Progenitor cell of endocrine pancreas (in vitro differentiated cells): ENCODE measurements at places on chromosomes 12 and 14.

DNA sequence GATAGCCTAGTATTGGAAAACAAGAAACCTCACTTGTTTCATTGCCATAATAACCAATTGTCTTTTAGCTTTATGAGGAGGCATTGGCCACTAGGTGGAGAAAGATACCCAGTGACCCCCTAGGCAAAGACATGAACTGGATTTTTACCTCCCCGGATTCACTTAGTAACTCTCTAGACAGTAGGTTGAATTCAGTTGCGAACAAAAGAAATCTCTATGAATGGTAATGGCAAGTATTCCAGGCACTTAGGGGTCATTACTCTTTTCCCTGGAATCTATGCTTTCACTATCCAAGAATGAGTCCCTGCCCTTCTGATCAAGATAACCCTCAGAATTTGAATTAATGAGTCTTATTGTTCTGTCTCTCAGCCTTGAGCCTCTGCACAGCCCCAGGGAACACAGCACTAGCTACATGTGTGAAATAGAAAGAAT lies 29.5 kb upstream of the RHOJ start:
- DNase-seq, result no peak

- no peak for DNase-seq
Observed at GRCh38 chr14:96762650-96763049, 34.5 kb upstream of the VRK1 start.

DNA sequence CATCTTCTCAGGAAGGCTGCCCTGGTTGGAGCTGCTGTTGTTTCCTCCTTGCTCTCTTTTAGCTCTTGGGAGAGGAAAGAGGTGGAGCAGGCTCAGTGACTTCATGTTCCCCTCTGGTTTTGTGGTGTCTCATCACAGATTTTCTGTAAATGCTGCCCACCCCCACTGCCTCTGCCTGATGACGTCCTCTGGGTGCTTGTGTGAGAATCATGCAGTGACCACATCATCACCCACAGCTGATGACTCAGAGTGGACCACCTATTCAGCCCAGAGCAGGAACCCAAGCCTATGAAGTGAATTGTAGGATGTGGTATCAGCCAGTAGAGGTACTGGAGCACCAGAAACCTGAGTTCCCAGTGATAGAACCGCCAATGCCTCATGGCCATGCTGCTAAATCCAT lies at the start of gene GZMB:
Gene GZMB (minus strand): TSS at position 33 of the 400 bp plus-strand sequence. CDS start 30 bp downstream, at position 3.
- DNase-seq, result no peak

DNA sequence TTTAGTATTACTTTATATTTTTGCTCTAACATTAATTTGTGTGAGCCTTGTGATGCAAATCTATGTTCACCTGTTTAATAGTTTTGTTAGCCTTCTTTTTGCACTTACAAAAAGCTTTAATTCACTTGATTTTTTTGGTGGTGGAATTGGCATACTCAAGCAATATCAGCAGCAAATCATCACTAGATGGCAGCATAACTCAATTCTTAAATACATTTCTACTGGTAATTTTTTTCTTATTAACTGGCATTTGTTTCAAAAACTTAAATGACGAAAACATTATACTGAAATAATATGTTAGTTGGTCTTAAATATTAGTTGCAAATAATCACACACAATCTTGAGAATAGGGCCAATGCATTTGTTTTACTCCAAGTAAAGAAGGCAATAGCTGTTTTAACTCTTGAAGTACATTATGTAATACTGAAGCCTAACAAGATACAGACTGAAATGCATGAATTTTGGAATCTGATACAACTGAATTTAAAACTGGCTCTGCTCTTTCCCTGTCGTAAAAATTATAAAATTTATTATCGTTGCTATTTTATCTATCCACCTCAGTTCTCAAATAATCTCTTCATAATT lies 151.5 kb downstream of the ATXN7L3B start:
- DNase-seq, result no peak

- no peak for DNase-seq
Observed at GRCh38 chr14:48401321-48401720, 725.9 kb upstream of the MDGA2 start.

DNA sequence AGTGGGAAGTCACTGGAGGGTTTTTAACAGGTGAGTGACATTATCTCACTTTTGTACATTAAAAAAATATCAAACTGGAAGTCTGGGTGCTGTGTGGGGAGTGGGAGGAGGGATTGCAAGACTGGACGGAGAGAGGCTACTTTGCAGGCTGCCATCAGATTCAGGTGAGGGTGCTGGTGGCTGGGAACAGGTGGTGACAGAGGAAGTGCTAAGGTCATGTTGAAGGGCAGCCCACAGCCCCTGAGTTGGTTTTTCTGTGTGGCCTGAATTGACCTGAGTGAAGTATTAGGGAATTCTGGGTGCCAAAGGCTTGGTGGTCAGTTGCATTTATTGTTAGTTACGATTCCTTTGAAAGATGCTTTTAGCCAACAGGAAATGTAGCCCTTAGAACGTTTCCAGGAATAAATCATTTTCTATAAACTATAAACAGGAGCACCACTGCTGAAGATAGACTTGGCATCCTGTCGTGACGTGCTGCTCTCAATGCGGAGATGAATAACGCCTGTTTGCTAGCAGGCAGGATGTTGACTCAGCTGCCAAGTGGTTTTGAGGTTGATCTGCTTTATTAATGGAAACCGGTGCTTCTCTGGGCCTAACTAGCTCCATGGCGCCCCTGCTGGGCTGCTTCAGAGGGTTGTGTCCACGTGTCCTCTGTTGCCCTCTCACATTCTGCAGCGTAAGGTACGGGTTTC lies 707.5 kb upstream of the TMEM132C start:
- no peak for DNase-seq

DNA sequence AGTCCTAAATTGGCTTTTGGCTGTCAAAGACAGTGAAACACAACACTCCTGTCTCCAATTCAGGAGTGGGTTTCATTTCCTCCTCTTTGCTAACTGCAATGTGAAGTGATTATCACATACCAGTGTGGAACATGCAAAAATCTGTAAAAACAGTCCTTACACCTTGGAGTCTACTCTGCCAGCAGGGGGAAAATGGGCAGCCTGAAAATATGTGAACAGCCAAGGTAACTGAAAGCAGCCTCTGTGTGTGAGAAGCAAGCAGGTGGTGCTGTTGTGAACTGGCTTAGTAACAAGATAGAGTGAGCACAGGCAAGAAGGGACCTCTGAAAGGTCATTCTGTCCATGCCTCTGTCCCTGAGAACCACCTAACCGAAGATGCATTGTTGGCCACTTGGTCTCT lies 6.0 kb downstream of the PRMT8 start:
- DNase-seq, result no peak

- DNase-seq, result no peak
Observed at GRCh38 chr14:72499746-72500145, 394.2 kb downstream of the DPF3 start.

GRCh38 chr12:45416126-45416525 lies 200.2 kb downstream of the ANO6 start:
- DNase-seq, result no peak

DNA sequence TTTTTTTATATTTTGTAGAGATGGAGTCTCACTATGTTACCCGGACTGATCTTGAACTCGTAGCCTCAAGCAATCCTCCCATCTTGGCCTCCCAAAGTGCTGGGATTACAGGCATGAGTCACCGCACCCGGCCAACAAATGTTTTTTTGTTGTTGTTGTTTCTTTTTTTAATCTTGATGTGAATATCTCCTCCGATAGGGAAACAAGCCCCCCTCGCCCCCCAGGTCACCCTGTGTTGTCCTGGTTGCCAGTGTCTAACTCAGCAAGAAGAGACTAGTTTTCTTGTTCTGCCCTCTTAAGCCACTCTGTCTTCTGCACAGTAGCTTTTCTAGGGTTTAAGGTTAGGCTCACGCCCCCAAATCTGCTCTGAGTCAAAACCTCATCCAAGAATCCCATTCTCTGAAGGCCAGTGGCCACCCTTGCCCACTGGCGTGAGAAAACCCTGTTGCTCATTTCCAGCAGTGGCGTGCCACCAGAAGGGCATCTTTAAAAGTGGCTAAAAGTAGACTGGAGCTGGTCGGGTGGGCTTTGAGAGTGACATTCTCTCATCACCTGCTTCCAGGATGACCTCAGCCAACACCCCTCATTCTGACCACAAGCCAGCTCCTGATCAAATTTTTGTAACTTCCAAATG lies 42.7 kb downstream of the C14orf132 start:
- no peak for DNase-seq

GRCh38 chr14:100608586-100609330 lies 21.5 kb upstream of the BEGAIN start:
- no peak for DNase-seq

DNA sequence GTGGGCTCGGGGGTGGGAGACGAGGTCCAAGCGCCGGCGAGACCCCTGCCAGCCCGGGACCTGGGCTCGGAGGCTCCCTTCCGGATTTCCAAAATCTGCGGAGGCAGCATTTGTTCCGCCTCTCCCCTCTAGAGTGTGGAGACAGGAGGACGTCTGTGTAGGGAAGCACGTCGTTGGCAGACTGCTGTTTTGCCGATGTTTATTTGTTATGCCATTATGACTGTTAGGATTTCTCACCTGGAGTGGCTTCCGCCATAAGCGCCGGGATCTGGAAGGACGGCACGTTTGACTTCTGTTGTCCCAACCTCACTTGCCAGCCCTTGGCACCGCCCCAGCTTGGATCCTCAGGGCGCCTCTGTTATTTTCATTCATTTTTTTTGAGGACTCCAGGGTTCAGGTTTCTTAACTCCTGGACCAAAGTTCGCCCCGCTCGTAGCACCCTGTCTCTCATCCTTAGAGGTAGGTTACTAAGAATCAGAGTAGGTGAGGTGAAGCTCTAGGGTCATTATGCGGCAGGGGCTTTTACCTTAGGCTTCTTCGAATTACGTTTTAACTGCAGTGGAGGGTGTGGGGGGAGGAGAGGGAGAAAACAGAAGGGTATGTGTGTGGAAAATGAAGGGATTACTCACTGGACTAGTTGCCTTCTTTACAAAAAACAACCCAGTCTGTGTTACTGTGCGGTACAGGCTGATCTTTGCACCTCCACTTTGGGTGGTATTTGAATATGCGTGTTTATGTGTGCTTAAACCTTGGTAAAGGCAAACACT lies 547 bp upstream of the PYGL start:
- DNase-seq, result no peak

DNA sequence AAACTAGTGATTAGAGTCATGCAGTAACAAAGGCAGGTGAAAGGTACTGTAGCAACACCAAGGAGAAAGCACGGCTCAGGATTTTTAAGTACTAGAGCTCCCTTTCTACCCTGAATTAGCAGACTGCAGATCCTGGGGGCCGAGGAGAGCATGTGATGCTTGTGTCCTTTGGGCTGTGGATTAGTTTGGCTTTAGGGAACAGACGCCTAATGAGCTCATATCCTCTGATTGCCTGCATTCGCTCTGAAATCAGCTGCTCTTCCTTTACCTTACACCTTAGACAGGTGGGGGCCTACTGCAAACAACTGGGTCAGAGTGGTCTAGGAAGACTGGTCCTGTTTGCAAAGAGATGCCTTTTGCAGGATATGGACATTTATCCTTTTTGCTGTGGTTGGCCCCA lies 2.2 kb downstream of the PIP4K2C start:
- DNase-seq, result no peak

GRCh38 chr14:51504669-51505068 lies 147.0 kb upstream of the FRMD6 start:
- DNase-seq, result no peak

DNA sequence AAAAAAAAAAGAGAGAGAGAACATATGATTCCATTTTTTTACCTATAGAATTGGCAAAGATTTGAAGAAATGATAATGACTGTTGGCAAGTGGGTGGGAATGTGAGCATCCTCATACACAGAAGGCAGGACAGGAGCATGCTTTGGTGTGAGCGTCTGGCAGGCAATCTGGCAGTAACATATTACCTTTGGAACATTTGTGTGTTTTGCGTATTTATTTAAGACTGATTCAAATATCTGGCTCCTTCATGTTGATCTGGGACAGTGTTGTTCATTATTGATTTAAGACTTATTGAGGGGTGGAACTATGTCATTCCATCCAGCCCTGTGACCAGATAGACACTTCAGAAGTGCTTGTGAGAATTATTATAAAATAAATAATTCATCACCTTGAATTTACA lies 53.1 kb downstream of the PPP1R36 start:
- no peak for DNase-seq

GRCh38 chr14:79581912-79582576 lies 629.3 kb downstream of the DIO2 start:
- DNase-seq, result no peak

DNA sequence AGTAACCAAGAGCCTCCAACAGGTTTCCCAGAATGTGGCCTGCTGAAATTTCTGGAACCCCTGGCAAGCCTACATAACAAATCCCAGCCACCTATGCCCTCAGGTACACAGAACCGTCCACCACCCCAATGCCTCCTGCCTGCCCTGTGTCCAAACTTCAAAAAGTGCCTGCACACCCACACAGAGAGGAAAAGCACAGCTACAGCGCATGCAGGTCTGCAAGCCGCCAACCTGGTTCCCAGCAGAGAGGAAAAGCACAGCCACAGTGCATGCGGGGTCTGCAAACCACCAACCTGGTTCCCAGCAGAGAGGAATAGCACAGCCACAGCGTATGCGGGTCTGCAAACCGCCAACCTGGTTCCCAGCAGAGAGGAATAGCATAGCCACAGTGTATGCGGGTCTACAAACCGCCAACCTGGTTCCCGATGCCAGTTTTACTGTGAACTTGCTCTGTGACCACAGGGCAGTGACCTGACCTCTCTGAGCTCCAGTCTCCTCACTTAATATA lies 113.5 kb downstream of the SCARB1 start:
- DNase-seq, result no peak

DNA sequence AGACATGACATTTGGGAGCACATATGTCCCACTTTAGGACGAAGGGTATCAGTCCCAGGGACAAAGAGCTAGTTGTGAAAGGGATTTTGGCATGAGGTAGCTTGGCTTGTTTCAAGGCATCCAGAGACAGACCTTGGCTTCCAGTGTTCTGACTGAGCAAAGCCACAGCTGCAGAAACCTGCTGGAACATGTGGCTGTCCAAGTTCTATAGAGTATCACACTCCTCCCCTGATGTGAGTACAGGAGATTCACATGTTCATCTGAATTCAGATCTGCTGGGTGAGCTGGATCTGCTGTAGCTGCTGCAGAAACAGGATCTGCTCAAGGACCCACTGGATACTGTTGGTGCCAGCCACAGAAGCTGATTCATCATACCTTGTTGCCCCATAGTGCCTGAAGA lies 10.1 kb upstream of the C14orf39 start:
- no peak for DNase-seq

DNA sequence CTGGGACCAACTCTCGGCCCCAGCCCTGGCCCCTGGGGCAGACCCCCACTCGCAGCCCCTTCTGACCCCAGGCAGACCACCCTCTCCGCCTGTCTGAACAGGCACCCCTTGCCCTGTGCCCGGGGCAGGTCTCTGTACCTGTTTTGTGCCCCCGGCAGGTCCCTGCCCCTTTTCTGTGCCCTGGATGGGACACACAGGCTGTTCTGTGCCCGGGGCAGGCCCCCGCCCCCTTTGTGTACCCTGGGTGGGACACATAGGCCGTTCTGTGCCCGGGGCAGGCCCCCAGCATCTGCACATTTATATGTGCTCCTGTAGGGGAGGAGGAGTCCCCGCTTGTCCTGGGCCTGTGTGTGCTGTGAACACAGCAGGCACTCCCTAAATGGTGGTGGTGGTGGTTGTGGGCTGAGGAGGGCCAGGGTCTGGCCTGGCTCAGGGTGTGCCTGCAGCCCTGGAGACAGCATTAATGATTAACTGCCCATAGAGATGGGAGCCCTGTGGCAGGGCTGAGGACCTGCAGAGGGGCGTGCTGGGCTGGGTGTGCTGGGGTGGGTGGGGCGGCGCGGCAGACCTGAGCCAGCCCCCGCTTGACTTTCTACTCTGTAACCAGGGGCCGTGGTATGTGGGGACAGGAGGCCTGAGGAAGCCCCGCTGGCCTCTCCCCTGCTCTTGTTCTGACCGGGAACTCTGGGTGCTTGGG lies 3.7 kb downstream of the FBRSL1 start:
- DNase-seq, result peak; percentile 50
